ENCODE measurements at places on chromosomes 1 and 21.

DNA sequence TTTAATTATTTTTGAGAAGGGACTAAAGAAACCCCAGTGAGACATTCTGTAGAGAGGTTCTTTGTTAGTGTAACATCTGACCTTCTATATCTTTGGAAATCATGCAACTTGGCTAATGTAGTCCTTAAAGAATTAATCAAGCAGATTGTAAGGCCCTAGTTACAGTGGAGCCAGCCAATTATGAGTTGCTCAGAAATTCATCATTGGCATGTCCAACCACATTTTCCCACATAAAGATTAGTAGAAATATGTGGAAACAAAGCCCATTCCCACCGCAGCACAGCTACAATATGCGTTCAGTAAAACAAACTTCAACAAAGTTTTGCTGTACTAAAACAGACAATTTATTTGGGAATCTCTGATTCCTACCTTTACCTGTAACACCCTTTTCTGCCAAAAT lies 27.8 kb downstream of the WNT2B start:
- DNase-seq, result no peak

- DNase-seq, result no peak
These were observed 6.3 kb upstream of the TMEM39B start for GRCh38 chr1:32066489-32066873.

- no peak for DNase-seq
These were observed 30.4 kb downstream of the H3-3A start for GRCh38 chr1:226092965-226093364.

GRCh38 chr1:22838965-22839364 lies 128.3 kb downstream of the EPHB2 start:
- DNase-seq, result no peak

DNA sequence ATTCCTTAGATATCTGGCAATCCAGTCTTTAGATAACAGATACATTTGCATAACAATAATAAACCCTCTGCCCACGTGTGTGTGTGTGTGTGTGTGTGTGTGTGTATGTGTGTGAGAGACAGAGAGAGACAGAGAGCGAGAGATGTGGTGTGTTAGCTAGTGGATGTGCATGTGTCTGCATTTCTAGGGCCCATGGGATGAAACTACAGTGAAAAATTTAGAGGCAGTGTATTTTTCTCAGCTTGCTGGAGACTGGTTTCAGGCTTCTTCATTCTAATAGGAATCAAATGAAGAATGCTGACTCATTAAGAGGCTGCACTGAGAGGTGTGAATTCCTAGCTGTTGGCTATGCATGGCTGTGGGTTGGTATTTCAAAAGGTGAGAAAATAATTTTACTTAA lies 303.2 kb downstream of the LMX1A start:
- DNase-seq, result no peak

DNA sequence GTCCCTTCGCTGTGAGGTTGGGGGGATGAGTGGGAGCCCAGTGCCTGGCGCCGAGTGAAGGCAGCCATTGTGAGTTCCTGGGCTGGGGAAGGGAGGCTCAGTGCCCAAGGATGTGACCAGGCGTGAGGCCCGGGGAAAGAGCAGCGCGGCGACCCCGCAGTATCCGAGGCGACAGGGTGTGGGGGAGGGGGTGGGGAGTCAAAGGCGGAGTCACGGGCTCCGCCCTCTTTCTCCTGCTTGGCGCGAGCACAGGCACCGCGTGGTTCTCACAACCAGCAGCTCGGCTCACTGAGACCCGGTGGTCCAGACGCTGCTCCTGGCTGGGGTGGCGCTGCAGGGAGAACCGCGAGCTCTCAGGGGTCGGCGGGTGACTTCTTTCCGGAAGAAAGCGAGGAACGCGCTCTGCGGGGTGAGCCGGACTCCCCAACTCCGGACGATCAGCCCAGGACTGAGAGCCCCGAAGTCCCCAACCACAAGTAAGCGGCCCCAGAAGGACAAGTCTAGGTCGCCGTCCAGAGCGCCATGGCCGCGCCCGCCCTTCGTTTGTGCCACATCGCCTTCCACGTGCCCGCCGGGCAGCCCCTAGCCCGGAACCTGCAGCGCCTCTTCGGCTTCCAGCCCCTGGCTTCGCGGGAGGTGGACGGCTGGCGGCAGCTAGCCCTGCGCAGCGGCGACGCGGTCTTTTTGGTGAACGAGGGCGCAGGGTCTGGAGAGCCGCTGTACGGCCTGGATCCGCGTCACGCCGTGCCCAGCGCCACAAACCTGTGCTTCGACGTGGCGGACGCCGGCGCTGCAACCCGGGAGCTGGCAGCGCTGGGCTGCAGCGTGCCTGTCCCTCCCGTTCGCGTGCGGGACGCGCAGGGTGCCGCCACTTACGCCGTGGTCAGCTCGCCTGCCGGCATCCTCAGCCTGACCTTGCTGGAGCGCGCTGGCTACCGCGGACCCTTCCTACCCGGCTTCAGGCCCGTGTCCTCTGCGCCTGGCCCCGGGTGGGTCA lies at the start of gene HPDL:
TSS of gene HPDL (plus strand) at position 269 of the 997 bp plus-strand sequence. CDS start at position 523, 254 bp downstream.
- DNase-seq, result peak; percentile 91

DNA sequence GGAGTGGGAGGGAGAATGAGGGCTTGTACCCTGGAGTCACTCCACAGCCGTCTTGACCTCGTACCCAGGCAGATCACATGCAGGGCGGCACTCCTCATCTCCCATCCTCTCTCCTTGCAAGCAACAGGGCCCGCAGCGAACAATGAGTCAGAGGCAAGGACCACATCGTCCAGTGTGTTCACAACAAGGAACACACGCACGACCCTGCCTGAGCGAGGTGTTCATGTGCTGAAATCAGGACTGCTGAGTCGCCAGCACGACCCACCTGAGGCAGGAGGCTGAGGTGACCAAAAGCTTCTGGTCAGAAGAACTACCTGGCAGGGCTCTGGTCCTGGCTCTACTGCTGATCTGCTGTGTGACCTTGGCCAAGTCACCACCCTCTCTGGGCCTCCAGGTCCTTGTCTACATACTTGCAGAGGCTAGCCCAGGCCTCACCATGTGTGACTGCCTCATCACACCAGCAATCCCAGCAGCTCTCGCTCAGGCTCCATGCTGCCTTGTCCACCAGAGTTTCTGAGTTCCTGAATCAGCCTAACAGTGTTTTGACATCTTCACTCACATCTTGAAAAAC lies 78.0 kb downstream of the SSBP3 start:
- peak; percentile 47 for DNase-seq

DNA sequence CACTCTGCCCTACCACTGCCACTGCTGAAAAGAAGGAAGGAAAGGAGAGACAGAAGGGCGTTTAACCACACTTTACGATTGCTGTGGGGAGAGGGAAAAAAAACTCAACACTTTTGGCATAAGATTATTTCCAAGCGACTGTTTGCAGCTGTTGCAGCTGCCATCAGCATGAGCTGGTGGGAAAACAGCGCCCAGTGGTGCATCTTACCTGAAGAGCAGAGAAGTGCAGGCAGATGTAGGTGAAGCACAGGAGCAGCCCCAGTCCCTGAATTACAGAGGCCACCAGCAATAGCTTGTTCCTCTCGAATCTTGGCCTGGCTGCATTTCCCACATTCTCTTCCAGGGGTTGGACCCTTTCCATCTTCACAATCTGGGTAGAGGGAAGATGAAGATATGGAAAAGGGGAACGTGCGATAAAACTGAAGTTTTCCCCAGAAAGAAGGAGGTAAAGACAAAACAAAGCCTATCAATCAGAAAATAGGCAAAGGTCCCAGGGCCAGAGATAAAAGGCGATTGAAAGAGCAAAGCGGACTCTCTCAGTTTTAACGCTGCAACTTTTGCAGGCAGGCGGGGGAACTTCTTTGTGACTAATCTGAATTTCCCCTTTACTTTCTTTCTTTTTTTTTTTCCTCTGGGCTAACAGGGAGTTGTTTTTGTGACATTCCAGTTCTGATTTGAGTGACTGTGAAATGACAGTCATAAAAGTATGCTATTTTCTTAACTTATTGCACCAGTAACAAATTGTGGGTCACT lies at the start of gene TNFSF4:
TSS of gene TNFSF4 (minus strand) at position 516 of the 753 bp plus-strand sequence. CDS start at position 361, 155 bp downstream.
- DNase-seq, result no peak

DNA sequence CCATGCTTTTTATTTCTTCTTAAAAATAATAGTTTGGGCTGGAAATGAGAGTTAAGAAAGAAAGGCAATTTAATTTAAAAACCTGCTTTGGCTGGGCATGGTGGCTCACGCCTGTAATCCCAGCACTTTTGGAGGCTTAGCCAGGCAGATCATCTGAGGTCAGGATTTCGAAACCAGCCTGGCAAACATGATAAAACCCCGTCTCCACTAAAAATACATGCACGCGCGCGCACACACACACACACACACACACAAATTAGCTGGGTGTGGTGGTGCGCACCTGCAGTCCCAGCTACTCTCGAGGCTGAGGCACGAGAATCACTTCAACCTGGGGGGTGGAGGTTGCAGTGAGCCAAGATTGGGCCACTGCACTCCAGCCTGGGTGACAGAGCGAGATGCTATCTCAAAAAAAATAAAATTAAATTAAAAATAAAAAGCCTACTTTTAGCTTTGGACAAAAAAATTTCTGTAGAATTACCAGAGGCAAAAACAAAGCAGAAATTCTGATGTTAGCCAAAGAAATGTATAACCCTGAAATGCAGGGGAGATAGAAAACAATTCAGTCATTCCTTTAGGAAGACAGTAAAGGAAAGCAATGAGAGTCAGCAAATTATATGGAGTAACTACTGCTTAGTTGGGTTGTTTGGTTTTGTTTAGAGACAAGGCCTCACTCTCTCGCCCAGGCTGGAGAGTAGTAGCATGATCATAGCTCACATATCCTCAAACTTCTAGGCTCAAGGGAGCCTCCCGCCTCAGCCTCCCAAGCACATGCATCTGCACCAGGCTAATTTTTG lies 15.7 kb upstream of the IPP start:
- no peak for DNase-seq

DNA sequence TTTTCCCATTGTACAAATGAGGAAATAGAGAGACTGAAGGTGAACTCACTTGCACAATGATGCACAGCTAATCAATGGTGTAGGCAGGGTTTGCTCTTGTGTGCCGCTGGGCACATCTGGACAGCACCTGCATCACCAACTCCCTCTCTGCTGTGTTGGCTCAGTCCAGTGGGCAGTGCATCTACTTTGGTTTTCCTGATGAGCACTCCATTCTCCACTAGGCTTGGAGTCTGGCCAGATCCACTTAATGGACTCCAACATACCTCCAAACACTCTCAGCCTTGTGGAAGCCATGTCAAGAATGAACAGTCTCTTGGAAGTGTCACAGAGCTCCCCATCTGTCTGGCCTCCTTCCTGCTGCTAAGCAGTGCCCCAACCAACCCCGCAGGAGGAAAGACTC lies 152.2 kb downstream of the HIVEP3 start:
- no peak for DNase-seq

DNA sequence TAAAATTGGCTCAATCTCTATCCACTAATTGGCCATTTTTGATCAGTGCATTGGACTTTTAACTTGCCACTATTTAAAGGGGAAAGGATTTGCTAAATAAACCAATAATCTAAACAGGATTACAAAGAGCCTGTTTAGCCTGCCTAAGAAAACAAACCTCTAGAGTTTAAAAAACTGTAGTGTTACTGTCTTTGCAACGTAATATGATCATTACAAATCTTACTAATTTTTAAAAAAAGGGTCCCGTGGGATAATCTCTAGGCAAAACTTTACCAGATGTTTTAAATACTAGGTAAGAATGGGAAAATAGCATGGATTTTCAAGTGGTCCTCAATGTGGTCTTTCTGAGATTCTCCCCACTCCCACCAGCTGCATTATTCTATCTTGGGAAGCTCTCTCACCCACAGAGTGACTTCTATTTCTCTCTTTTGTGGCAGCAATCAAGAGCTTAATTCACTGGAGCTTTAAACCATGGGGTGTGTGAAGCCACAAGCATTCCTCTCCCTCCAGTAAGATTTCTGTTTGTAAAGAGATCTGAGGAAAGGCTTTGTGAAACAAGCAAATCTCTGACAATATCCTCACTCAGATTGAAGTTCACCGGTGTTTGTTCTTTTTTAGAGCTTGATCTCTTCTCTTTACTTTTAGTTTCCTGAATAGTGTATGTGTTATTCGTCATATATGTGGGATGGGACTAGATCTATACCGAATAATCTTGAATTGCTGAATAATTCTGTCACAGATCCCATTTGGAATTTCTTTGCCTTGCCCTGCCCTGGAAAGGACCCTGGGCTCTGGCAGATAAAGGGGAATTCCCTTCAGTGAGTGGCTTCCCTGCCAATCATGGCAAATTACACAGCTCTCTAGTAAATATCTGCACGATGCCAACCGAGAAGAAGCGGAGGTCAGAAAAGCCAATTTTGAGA lies 132.2 kb downstream of the TLR5 start:
- DNase-seq, result no peak

DNA sequence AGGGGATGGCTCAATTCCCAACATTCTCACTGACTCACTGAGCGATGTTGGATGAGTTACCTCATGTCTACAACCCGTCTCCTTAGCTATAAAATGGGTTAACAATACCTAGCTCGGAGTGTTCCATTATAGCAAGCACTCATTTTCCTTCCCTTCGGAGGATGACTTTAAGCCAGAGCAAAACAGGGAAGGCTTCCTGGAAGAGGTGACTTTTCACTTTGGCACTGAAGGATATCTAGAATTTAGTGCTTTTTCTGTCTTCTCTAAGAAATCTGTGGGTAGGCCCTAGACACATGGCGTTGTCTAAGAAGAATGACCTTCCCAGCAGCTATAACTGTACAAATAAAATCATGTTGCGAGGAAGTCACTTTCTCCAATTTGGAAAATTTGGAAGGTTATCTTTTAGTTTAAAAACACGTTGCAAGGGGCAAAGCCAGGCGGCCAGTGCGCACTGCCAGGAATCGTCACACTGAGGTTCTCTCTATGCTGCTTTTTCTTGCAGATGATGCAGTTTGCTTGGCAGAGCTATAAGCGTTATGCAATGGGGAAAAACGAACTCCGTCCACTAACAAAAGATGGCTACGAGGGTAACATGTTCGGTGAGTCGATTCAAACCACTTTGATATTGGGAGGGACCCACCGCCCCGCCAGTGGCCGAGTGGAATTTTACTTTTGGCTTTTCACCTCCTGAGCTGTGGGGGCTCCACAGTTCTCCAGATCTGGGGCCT lies 69.5 kb downstream of the MAN1C1 start:
- DNase-seq, result no peak

DNA sequence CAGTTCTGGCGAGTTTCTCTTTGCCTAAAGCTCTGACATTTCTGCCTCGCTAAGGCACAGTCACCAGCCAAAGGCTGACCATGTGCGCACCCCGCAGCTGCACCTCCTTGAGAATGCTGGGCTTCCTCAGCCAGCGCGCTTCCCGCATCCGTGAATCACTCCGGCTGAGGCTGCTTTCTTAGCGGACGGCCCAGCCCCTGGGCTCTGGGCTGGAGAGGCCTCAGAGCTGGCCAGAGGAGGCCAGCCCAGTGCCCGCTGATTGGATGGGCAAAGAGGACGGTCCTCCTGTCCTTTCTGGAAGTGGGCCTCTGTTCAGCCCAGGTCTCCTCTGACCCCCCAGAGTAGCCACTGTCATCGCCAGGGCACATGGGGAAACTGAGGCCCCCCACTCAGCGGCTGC lies 56.1 kb downstream of the PRDM16 start:
- DNase-seq, result no peak

- no peak for DNase-seq
These were observed 596 bp downstream of the ITGB2 start for GRCh38 chr21:44919913-44920693.

Measured in ecto neural progenitor cell (in vitro differentiated cells).